ENCODE measurements at places on chromosomes 2 and 18.

GRCh38 chr2:44877417-44877816 is 64.1 kb upstream of the SIX3 start:
- no peak for DNase-seq

DNA sequence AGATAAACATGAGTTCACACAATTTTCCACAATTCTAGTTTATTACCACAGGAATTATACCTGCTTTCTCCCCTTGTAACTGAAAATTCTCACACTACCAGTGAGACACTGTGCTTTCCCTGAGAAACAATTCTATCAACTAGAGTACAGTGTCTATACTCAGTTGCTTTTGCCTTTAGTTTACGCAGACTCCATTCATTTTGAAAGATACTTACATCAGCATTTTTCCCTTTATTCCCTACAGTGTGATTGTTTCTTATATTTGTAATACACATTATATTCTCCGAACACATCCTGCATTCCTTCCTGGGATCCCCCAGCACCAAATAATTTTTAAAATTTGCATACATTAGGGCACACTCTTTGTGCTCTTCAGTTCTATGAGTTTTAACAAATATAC is 1455.5 kb downstream of the SUCLG1 start:
- DNase-seq = no peak

DNA sequence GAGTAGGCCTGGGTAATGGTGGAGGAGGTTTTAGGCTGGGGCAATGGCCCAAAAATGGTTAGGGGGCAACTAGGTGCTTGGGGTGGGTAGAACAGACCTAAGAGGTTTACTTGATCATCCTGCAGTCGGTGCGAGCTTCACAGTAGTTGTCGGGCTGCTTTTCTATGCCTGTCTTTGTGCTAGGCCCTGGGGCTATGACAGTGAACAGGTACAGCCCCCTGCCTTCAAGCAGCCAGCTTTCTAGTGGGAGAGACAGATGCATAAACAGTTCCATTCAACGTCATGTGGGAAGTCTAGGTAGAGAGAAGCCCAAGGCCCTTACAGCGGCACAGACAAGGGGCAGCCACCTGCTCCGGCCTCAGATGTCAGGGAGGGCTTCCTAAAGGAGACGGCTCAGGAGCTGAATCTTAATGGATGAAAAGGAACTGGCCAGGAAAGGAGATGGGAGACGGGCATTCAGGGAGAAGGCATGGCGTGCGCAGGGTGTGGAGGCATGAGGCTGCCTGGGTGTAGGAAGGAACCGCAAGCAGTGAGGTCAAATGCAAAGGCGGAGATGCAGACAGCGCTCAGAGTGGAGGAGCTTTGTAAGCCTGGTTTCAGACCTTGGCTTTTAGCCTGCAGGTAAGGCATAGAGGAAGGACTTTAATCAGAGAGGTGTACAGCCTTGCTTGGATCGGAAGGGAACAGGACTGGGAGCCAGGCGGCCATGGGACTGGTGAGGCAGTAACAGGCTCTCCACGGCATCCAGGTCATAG is 6.0 kb downstream of the CTIF start:
- DNase-seq = no peak

DNA sequence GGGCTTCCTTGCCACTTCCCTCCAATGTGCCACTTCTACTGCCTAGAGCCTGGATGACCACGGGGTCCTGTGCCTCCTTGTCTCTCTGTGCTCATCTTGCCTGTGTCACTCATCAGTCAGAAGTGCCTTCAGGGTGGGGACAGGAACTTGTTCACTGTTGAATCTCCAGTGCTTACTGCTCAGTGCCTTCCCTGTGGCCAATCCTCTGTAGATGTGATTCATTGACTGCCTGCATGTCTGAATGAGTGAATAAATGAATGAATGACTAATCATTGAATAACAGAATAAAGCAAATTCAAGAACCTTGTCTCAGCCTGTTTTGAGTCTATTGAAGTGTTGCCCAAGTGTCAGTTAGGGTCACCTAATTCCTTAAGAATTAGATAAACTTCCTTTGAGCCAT is 42.3 kb upstream of the FAM136A start:
- DNase-seq = no peak

- no peak for DNase-seq
These were observed 104.4 kb downstream of the LIPG start for GRCh38 chr18:49666045-49666775.

DNA sequence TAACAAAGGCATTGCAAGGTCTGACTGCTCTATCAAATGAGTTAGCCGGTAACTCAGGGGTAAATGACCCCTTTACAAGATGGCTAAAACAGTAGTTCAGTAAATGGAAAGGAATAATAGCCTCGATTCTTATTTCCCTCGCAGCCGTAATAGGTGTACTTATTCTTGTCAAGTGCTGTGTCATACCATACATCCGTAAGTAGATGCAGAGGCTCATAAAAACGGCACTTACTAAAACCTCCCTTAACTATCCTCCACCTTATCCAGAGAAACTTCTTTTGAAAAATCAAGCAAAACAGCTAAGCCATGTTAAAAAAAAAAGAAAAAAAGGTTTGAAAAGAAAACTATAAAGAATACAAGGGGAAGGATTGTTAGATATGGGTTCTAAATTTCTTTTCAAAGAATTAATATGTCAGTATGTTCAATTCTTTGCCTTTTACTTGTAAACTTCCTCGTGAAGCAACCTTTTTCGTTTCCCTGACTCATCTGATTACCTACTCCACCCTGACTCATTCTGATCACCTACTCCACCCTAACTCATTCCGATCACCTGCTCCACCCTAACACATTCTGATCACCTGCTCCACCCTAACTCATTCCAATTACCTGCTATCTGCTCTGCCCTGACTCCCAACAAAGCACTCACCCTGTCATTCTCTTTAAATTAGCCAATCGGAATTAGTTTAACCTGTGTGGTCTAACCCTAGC is 127.5 kb downstream of the SPAG16 start:
- DNase-seq = no peak

- DNase-seq = no peak
These were observed 519.4 kb upstream of the DSEL start for GRCh38 chr18:68035774-68036522.

DNA sequence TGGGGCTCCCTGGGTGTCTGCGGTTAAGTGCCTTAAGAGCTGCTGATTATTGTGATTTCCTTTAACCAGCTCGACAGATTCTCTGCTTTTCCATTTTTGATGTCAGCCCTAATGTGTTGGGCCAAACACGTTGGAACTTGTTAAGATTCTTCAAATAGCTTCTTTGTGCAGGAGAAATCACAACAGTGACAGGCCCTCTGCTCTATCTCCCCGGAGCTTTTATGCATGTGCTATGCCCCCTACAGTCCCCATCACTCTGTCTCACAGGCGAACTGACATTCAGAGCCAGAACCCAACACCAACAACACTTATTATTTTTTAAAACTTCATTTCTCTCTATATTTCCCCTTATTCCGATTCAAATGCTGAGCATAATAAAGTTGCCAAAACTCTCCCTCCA is 371.7 kb upstream of the CELF4 start:
- no peak for DNase-seq

DNA sequence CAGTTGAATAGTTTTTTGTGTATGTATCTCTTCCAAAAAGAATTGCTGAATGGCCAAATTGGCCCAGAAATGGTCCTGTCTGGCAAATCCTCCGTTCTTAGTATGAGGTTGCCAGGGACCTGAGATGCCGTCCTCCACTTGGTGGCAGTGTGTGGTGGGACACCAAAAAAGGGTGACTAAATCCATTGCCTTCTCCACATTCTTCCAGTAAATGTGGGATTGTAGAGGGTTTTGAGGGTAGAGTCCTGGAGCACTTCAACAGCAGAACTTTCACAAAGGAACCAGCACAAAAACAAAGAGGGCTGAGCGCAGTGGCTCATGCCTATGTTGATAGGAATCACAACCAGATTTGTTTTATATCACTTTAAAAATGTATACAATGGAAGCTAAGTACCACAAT is 199.9 kb downstream of the BCL2 start:
- DNase-seq = no peak

GRCh38 chr2:105915005-105915558 is 170.4 kb downstream of the NCK2 start:
- DNase-seq = no peak

- DNase-seq = no peak
These were observed 14.7 kb downstream of the LINC00305 start for GRCh38 chr18:64134044-64134747.

- no peak for DNase-seq
These were observed 1.7 kb downstream of the PRELID3A start for GRCh38 chr18:12409469-12409868.

GRCh38 chr18:24831871-24832665 is 371.6 kb downstream of the HRH4 start:
- DNase-seq = no peak

DNA sequence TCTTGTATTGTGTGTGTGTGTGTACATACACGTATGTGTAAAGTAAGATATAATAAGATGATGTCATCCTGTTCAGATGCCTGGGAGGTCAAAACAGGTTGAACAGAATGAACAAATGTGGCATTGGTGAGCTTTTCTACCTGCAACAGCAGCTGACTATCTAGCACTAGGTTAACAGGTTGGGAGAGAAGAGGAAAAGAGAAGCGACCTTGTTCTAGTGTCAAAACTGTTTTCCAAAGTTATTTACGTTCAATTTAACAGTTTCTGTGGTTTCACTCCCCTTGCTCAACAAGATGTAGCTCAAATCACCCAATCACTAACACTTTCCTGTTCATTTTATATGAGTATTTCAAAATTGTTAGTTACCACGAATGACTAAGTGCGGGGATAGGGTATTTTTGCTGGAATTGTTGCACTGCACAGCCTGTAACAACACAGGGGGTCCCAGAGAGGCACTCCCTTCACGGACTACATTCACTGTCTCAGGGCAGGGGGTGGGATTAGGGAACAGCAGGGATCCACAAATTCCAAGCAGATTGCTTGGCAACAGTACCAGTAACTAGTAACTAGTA is 67.5 kb upstream of the DTNB start:
- no peak for DNase-seq

- no peak for DNase-seq
These were observed 429.2 kb downstream of the TNS1 start for GRCh38 chr2:217573571-217573970.

DNA sequence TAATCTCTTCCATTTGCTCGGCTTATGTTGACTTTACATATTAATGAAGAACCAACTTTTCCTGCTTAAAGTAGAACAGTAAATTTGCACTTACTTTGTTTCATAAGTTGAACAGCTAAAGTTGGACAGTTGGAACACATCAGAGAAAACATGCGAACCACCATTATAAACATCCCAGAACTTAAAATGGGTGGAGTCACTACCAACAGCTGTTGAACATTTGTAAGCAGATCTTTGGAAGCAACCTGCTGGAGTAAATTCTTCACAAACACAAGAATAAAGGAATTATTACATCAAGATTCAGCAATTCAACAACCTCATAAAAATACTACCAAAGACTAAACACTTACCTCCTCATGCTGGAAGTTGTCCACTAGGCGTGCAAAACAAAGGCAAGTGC is 96.4 kb upstream of the DNER start:
- DNase-seq = no peak

- no peak for DNase-seq
These were observed 42.6 kb downstream of the ASAP2 start for GRCh38 chr2:9249020-9249800.

DNA sequence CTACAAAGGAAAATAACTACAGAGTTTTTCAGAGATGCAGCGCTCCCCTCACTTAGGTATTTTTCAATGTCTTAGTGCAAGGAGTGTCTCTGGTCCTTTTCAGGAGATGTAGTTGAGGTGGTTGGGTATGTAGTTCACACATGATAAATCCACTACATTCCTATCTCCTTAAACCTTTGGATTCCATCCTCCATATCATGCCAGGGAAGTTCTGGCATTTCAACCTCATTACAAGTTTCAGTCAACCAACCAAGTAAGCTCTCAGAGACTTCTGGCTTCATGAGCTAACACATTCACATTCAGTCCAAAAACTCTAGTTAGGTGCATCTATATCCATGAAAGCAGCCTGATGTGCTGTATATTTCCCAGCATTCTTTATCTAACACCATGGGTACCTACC is 47.3 kb downstream of the MAP3K20 start:
- no peak for DNase-seq

DNA sequence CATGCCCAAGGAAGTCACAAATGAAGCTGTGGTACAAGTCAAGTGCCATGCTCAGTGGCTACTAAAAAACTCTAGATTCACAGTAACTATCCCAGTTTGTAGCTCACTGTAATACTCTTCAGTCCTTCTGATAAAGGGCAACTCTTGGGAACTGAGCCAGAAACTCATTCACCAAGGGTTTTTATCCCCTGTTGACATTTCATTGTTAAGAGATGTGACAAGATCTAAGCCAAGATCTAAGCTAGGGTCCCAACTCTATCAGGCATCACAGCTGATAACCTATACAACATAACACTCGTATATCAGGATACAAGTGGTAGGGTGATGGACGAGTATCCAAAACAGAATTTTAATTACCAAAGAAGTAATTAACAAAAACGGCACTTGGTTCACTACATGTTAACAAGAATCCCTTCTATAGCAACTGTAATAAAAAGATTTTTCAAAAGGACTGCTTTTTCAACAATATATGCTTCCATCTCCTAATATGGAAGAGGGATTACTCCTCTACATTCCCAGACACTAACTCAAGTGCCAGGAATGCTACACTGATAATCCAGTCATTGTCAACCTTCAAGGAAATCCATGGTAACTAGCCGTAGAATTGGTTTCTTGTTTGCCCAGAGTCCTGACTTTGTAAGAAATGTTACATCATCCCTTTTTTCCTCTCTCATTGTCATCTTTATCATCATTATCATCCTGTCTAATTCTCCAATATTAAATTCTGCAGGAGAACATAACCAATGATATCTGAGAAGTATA is 111.7 kb downstream of the CDH2 start:
- DNase-seq = no peak

- no peak for DNase-seq
These were observed 381.7 kb downstream of the TXNL1 start for GRCh38 chr18:56256659-56257058.

GRCh38 chr2:96970910-96971309 is 15.5 kb downstream of the FAM178B start:
- no peak for DNase-seq

GRCh38 chr18:45608400-45608799 is 6.9 kb upstream of the SLC14A2 start:
- DNase-seq = no peak

DNA sequence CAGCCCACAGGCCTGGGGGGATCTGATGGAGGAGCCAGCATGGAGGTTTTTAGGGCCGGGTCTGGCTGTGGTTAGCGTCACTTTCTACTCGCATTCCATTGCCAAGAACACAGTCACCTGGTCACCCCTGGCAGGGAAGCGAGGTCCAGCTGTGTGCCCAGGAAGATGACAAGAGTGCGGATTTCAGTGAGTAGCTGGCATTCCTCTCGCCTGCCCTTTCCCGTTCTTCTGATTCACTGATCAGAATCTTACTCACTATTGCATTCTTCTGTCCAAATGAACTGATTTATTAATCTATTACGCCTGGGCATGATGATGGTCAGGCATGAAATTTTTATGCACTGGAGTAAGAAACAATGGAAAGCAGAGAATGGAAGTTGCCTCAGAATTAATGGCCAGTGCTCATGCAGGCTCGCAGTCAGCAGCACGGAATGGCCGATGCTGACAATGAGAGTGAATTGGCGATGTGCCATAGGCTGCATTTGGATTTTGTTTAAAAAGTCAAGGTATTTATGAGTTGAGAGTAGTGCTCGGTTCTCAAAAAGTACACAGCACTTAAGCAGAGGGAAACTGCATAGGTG is 76.4 kb upstream of the MGAT5 start:
- DNase-seq = no peak

GRCh38 chr2:39114771-39115170 is 6.1 kb downstream of the SOS1 start:
- no peak for DNase-seq

GRCh38 chr18:59593291-59593717 is 103.9 kb downstream of the CCBE1 start:
- no peak for DNase-seq

GRCh38 chr2:171763602-171764001 is 76.3 kb downstream of the DYNC1I2 start:
- DNase-seq = no peak

Data from stimulated activated CD4-positive, alpha-beta T cell treated with anti-CD3 and anti-CD28 coated beads, TNF-alpha, amount 100 ng/mL, for 1 hour (primary cell).